ENCODE measurements at places on chromosomes 4 and X. TPM values are rescaled to one million over a fixed set of nuclear protein-coding genes. Genes with fewer than 3 reads are reported as not detected.

The SATL1 gene
- total RNA-seq, result not detected

The JCHAIN gene
- total RNA-seq, result not detected

The GRPR gene
- not detected for total RNA-seq

The CENPVL2 gene
- total RNA-seq, result not detected

The MTNR1A gene
- total RNA-seq, result 1.2 TPM

The CDKL2 gene
- 0.82 TPM for total RNA-seq

The TLR8 gene
- not detected for total RNA-seq

The MFAP3L gene
- 3.9 TPM for total RNA-seq

The PSMD10 gene
- total RNA-seq, result 73.3 TPM

The MND1 gene
- total RNA-seq, result 12.3 TPM

The FRAS1 gene
- 2.9 TPM for total RNA-seq

The VEGFC gene
- total RNA-seq, result 10.5 TPM

The XG gene
- not detected for total RNA-seq

The COL4A6 gene
- total RNA-seq, result 13.8 TPM

The CNKSR2 gene
- total RNA-seq, result 1.8 TPM

The SPARCL1 gene
- total RNA-seq, result not detected

The IL1RAPL1 gene
- total RNA-seq, result not detected

The ABCG2 gene
- 17.9 TPM for total RNA-seq

The HS6ST2 gene
- total RNA-seq, result 0.06 TPM

The PCDH10 gene
- 0.30 TPM for total RNA-seq

The CRMP1 gene
- total RNA-seq, result 3.6 TPM

The APOOL gene
- 8.4 TPM for total RNA-seq

The HOPX gene
- not detected for total RNA-seq

The SSX2B gene
- total RNA-seq, result not detected

The ANXA3 gene
- 60.1 TPM for total RNA-seq

The TRIM61 gene
- total RNA-seq, result not detected

The SLC2A9 gene
- total RNA-seq, result 0.83 TPM

The F8A2 gene
- not detected for total RNA-seq

The CHRDL1 gene
- not detected for total RNA-seq

The FAM236A gene
- not detected for total RNA-seq

The NSUN7 gene
- total RNA-seq, result 0.62 TPM

The PABPC1L2B gene
- total RNA-seq, result not detected

The ZDHHC15 gene
- total RNA-seq, result not detected

The MAGEA3 gene
- 2.8 TPM for total RNA-seq

The CSAG3 gene
- not detected for total RNA-seq

The COL4A5 gene
- total RNA-seq, result 11.8 TPM

The HEPH gene
- total RNA-seq, result not detected

The LRAT gene
- total RNA-seq, result not detected

The PCGF3 gene
- 16.1 TPM for total RNA-seq

The NPNT gene
- total RNA-seq, result 0.35 TPM

The ZCCHC13 gene
- total RNA-seq, result not detected

The PNMA6A gene
- 3.7 TPM for total RNA-seq

The ATOH1 gene
- not detected for total RNA-seq

The INPP4B gene
- 4.8 TPM for total RNA-seq

The NLRP2B gene
- not detected for total RNA-seq

The TRIML2 gene
- total RNA-seq, result 45.2 TPM

The CFAP99 gene
- total RNA-seq, result not detected

The DUX4 gene
- total RNA-seq, result not detected

The PLRG1 gene
- 53.3 TPM for total RNA-seq

The SPANXN3 gene
- total RNA-seq, result not detected

The MAMLD1 gene
- 7.3 TPM for total RNA-seq

The BST1 gene
- 16.4 TPM for total RNA-seq

The MXRA5 gene
- not detected for total RNA-seq

The AFF2 gene
- total RNA-seq, result not detected
